ENCODE measurements at places on chromosomes 12 and 14. TPM values are rescaled to one million over a fixed set of nuclear protein-coding genes. Genes with fewer than 3 reads are reported as not detected.

DNA sequence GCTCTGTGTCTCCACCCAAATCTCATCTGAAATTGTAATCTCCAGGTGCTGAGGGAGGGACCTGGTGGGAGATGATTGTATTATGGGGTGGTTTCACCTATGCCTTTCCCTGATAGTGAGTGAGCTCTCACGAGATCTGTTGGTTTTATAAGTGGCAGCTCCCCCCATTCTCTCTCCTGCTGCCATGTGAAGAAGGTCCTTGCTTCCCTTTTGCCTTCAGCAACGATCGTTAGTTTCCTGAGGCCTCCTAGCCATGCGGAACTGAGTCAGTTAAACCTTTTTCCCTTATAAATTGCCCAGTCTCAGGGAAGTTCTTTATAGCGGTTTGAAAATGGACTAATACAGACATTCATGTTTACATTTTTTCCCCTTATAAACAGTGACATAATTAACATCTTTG, 36.1 kb downstream of the PELI2 start:
- DNase-seq = no peak

- no peak for DNase-seq
Measured at GRCh38 chr12:121933522-121934308, 15.3 kb downstream of the CFAP251 start.

DNA sequence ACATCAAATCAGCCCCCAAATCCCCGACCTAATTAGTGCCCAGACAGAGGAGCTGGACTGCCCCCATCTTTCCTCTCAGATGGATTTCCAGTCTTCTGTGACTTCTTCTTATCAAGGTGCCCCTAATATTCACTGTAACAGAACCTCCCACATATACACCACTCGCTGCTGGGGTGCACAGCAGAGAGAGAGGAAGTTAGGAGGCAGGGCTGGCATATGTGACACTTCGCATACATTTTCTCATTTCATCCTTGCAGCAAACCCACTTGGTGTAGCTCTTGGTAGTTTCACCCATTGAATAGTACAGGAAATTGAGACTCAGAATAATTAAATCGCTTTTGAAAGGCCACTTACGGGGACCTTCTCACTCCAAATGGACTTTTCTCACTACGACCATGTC, 56.5 kb upstream of the CCND2 start:
- DNase-seq = no peak

DNA sequence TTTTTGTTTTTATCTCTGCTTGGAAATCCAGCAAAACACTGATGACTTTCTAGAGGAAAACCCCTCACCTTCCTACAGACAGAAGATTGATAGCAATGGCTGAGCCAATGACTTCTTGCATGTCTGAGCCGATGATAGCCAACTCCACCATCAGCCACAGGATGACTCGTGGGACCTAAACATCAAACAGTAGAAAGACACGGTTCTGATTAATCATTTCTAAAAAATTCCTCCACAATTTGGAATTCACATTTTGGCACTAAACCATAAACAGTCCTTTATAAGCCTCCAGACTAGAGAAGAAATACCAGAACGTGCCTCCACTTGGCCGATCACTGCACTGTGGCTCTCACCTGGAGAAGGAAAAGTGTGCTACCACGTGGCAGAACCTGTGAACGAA, 25.9 kb downstream of the SLC11A2 start:
- DNase-seq = no peak

Gene GPR135
- 3.7 TPM for polyA plus RNA-seq

Gene KRT79
- not detected for polyA plus RNA-seq

Gene PTGES3
- 363 TPM for polyA plus RNA-seq

Gene GRIN2B
- 1.1 TPM for polyA plus RNA-seq

All from right renal cortex interstitium (tissue), 3 donors.